ENCODE measurements at places on chromosomes 4 and X. TPM values are rescaled to one million over a fixed set of nuclear protein-coding genes. Genes with fewer than 3 reads are reported as not detected.

The MGARP gene
- not detected for total RNA-seq

The SOWAHD gene
- 0.44 TPM for total RNA-seq

The OGT gene
- 279 TPM for total RNA-seq

The FAM3A gene
- 36.1 TPM for total RNA-seq

DNA sequence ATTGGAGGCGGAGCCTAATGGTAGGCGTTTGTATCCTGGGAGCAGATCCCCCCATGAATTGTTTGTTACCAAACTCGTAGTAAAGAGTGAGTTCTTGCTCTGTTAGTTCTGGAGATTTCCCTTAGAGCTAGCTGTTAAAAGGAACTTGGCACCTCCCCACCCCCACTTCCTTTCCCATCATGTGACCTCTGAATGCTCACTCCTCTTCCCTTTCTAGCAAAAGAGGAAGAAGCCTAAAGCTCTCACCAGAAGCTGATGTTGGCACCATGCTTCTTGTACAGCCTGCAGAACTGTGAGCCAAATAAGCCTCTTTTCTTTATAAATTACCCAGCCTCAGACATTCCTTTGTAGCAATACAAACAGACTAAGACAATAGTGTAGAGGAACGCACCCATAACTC, 13.8 kb upstream of the ATOH1 start:
- DNase-seq: peak; percentile 14

GRCh38 chr4:71006203-71006907, 12.9 kb downstream of the DCK start:
- DNase-seq: no peak

DNA sequence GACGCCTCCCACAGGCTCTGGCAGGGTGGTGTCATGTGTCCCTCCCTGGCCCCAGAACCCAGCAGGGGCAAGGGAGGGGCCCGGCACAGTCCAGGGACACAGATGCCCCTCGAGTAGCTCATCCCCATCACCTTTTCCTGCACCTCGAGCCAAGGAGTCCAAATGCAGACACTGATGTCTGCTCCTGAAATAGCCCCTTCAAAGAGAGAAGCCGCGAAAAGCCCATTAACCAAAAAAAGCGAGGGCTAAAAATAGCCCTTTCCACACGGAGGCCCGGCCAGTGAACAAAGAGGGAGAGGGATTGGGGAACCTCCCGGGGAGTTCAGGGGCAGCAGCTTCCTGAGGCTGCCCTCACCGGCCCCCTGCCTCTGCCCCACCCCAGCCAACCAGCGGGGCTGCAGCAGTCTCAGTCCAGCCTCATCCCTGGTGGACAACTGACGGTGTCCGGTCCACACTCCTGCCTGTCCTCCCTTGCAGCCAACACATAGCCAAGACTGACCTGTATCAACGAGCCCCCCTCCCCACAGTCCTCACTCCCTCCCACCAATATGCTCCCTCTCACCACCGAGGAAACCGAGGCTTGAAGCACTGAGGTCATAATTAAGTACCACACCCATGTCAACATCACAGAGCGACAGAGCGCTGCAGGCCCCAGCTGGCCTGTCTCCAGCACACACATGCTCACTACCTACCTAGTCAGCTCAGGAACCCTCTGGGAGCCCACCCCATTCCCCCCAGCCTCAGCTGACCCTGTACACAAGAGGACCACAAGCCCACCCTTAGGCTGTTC, 23.9 kb downstream of the WDR1 start:
- DNase-seq: no peak
